ENCODE measurements at places on chromosomes 16 and 17.
A peak's percentile ranks its signal among the peaks of the same experiment; 100 is the strongest.

- DNase-seq, result no peak
- no peak overlapping the region for H3K4me3 ChIP-seq
- H3K4me1 ChIP-seq, result peaks cover 65% of the 10 kb centered on the region
- no peaks in the 10 kb centered on the region for H3K27me3 ChIP-seq
- H3K27ac ChIP-seq, result peak overlapping the region; percentile 32
Observed at GRCh38 chr17:42855048-42855596, 4.1 kb downstream of the AOC3 start.

- H3K27ac ChIP-seq, result no peak overlapping the region
- no peaks in the 10 kb centered on the region for H3K4me1 ChIP-seq
- no peaks in the 10 kb centered on the region for H3K36me3 ChIP-seq
- H3K27me3 ChIP-seq, result no peaks in the 10 kb centered on the region
- no peak overlapping the region for H3K4me3 ChIP-seq
Observed at GRCh38 chr17:41547378-41547841, 19.3 kb upstream of the KRT19 start.

DNA sequence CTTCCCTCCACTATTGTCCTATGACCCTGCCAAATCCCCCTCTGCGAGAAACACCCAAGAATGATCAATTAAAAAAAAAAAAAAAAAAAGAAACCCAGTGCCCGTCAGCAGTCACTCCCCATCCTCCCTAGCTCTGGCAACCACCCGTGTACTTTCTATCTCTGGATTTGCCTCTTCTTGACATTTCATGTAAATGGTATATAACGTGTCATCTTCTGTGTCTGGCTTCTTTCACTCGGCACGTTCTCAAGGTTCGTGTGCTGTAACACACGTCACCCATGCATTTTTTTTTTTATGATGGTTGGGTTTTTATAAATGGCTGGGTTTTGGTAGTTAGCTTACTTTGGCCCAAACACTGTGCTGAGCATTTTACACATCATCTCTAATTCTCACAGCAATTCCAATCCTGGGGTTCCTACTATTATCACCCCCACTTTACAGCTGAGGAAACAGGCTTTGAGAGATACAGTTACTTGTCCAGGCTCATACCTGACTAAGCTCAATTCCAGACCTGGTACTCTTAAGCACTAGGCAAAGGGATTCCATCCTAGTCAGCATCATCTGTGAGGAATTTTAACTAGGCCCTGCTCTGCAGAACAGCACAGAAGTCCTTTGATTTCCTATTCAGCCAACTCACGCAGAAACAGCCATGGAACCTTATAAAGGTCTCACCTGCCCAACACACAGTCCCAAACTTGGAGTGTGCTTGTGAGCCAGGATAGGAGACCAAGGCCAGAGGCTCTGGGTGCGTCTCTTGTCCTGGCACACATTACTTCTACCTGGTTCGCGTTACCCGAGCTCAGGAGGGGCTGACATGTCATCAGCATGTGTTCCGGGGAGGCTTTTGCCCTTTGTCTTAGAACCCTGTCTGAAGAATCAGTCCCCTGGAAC lies 11.7 kb downstream of the NDUFAB1 start:
- no peak overlapping the region for H3K4me3 ChIP-seq
- peaks cover 19% of the 10 kb centered on the region for H3K36me3 ChIP-seq
- DNase-seq, result no peak
- no peaks in the 10 kb centered on the region for H3K27me3 ChIP-seq

GRCh38 chr16:85878875-85879274 lies 20.1 kb upstream of the IRF8 start:
- no peak overlapping the region for H3K27ac ChIP-seq
- DNase-seq, result peak; percentile 36
- no peak overlapping the region for H3K4me3 ChIP-seq
- no peaks in the 10 kb centered on the region for H3K27me3 ChIP-seq
- H3K36me3 ChIP-seq, result no peaks in the 10 kb centered on the region
- no peaks in the 10 kb centered on the region for H3K4me1 ChIP-seq

DNA sequence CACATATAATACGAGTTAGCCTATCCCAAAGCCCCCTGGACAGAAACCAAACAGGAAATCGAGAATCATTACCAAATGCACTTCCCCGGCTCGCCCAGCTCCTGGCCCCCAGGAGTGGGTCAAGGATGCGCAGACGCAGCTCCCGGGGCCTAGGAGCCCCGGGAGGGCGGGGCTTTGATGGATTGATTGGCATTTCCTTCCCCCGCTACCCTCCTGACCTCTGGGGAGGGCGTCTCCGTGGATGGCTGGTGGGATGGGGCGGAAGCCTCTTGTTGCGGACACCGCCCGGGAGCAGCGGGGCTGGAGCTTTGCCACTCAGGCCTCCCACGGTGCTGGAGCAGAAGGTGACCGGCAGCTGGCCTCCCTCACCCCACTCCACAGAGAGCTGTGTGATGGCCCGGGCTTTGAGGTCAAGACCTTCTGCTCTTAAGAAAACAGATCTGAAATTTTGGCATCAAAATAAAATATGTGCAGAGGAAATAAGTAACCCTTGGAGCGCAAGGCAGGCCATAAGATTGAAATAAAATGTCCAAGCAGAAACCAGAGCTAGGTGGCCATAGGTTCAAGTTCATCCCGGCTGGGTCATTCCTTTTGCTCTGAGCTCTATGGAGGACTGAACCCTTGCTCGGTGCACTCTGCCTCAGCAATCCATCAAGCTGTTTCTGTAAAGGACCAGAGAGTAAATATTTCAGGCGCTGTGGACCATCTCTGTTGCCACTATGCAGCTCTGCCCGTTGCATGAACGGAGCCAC lies 262.3 kb downstream of the SOX9 start:
- H3K27ac ChIP-seq, result no peak overlapping the region
- peaks cover 3% of the 10 kb centered on the region for H3K4me1 ChIP-seq
- no peak overlapping the region for H3K4me3 ChIP-seq
- H3K27me3 ChIP-seq, result no peaks in the 10 kb centered on the region
- peak; percentile 88 for DNase-seq
